ENCODE measurements at places on chromosomes 12 and 14.
A peak's percentile ranks its signal among the peaks of the same experiment; 100 is the strongest.

DNA sequence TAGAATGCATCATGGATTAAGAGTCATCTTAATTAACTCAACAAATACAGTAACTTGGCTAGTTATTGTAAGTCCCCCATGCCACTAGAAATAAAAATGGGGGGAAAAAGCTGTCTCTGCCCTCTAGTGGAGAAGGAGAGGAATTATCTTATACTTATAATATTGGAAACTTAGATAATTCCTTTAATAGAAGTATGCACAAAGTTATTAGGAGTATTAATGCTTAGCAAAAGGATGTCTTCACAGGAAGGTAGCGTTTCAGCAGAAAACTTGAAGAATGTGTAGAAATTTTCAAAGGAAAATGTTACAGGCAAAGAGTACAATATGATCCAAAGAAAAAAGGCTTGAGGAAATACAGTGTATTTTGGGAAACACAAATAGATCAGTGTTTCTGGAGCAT is 19.8 kb downstream of the OR5AU1 start:
- DNase-seq = no peak

- DNase-seq = no peak
These were observed 54.3 kb downstream of the GALNT9 start for GRCh38 chr12:132275110-132275531.

GRCh38 chr12:5308216-5308615 is 123.7 kb upstream of the NTF3 start:
- DNase-seq = no peak

DNA sequence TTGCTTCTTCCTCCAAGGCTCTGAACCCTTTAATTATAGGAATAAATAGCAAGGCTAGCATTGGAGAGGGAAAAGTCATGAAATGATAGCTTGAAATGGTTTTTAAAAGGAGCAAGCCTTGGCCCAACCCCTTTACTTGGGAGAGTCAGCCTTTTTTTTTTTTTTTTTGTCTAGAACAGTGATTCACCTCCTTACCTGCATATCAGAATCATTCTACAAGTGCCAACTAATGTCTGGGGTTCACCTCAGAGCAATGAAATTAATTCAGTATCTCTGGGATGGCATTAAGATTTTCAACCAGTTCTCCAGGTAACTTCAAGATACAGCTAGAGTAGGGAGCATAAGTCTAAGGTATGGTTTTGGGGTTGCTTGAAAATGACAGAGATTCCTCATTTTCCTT is 41.3 kb upstream of the TMTC2 start:
- DNase-seq = no peak

DNA sequence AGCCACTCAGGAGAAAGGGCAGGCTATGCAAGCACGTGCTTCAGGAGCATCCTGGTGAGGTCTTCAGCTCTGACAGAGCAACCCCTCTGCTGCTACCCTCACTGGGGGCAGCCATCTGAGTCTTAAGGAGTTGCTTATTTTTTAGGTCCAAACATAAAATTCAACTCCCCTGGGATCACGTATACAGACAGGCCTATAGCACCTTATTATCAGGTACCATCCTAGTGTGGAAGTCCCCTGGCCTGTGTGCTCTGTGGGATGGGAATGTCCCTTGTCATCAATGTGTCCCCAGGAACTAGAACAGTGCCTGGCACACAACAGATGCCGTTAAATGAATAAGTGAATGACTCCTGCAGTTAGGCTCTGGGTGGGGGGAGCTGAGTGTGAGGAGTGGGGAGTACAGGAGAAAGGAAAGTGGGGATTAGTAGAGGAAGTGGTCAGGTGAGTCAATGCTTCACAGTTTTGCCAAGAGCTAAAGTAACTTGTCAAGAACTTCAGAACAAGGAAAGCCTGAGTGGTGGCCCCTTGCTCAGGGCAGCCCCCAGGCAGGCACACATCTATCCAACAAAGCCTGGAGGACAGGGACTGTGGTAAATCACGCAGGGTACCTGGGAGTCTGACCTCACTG is 33.5 kb downstream of the DAD1 start:
- DNase-seq = peak; percentile 80

DNA sequence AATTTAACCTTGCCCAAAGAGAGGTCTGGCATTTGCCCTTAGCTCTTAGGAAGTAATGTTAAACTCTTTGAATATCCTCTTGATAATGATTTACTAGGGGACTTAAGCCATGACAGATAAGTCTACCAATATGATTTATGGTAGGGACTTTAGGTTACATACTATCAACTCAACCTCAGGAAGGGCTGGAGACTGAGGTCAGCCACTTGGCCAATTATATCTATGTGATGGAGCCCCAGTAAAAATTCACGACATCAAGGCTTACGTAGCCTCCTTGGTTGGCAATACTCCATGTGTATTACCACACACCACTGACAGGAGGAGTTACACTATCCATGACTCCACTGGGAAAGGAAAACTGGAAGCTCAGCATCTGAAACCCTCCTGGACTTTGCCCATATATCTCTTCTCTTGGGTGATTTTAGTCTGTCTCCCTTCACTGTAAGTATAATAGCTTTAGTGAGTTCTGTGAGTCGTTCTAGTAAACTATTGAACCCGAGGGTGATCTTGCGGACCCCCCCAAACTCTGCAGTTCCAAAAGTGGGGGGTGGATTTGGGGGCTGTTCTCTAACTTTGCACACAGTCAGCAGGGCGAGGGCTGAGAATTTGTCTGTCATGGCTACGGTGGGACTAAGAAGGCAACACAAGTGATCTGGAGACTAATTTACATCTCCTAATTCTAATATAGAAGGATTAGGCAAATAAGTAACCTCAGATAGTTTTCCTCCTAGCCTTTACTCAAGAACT is 62.3 kb downstream of the R3HDM2 start:
- no peak for DNase-seq

- DNase-seq = peak; percentile 43
These were observed 17.0 kb downstream of the ANO6 start for GRCh38 chr12:45232756-45233372.

DNA sequence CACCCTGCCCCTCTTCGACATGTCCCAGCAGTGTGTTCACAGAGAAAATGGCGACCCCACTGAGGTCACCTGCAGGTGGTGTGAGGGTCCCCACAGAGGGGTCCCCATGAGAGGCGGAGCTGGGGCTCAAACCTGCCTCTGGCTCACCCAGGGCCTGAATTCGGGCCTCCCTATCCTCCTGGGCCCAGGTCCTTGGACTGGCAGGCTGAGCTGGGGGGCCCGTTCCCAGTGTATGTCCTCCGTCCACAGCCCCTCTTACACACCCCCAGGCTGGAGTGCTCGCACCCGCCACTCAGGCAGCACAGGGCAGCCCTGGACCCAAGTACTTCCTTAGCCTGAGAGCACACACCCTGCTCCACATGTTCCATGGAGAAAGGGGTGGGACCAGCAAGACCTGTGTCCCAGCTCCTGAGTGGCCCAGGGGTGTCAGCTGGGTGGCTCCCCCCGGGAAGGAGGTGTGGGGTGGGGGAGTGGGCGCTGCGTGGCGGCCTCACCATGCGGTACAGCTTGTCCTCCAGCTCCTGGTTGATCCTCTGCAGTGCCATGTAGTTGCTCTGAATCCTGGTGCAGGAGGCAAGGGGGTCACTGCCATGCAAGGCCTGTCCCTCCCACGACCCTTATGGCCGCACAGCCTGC is 42.6 kb downstream of the BEGAIN start:
- no peak for DNase-seq

- no peak for DNase-seq
These were observed 44.0 kb upstream of the SINHCAF start for GRCh38 chr12:31369712-31370521.

DNA sequence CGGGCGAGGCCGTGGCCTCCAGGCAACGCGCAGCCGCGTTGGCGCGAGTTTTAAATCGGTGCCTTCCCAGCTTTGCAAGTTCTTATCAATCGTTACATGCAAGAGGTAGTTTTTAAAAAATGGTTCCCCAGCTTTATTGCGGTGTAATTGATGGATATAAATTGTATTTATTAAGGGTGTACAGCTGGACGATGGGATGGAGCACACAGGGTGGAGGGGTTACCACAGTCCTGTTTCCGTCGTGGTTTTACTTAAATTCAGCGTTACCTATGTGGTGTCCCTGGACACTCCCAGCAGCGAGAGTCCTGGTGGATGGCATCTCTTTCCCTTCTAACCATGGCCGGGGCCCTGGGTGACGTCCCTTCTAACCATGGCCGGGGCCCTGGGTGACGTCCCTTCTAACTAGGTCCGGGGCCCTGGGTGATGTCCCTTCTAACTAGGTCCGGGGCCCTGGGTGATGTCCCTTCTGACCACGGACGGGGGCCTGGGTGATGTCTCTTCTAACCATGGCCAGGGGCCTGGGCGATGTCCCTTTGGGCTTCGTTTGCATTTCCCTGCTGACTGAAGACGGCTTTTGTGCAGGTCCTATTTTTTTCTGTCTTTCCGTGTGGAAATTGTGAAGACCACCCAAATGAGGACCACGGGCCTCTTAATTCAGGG is 97.9 kb downstream of the TNFAIP2 start:
- no peak for DNase-seq

GRCh38 chr12:113232840-113233585 is 11.7 kb downstream of the TPCN1 start:
- peak; percentile 37 for DNase-seq

DNA sequence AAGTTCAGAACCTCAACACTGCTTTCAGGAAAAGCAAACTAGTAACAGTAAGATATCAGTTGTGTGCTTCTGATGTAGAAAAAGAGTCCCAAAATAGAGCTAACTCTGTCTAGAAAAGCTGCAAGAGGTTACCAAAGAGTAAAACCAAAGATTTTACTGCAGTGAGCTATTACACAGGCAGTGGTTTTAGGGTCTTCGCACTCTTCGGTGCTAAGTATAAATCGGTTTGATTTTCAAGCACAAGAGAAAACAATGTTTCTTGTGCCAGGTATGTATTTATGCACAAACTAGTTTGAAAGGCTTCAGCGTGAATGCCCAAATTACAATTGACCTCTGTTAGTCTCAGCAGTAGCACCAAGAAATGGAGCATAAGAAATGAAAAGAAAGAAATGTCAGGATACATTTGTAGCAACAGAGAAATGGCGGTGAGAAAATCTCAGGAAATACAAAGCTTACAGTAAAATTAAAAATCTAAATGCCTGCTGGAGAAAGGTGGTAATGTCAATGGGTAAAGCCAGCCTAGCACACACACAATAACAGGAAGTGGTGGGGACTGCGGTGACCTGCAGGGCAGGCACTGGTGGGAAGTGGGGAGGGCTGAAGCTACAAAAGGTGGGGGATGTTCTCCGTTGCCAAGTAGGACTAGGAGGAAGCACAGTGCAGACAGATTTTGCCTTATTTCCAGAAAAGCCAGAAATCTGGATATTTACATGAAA is 18.0 kb upstream of the DYRK2 start:
- peak; percentile 76 for DNase-seq

DNA sequence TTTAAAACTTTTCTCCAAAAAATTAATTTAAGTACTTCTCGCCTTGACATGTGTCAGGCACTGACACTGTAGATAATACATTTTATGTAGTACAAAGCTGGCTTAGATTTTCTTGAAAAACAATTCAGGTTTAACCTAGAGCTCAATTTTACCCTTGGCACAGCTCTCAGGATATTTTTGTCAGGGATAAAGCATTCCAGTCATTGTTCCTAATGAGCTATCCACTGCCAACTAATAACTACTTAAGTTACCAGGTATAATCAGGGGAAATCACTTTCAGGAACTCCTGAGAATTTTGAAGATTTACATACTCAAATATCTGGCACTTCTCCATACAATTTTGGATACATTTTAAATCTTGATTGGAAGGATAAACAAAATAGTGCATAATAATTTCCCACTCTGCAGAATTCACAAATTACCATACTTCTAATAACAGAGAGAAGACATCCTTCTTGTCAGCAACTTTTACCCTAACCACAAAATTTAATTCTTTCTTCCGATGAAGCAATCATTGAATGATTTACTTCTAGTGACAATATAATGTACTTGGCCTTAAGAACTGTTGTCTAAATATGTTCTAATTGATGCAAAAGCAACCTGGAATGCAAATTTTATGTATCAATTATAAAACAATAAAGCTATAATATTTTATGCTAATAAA is 4.8 kb downstream of the RASSF9 start:
- no peak for DNase-seq

GRCh38 chr14:29709490-29709889 is 218.2 kb downstream of the PRKD1 start:
- no peak for DNase-seq

DNA sequence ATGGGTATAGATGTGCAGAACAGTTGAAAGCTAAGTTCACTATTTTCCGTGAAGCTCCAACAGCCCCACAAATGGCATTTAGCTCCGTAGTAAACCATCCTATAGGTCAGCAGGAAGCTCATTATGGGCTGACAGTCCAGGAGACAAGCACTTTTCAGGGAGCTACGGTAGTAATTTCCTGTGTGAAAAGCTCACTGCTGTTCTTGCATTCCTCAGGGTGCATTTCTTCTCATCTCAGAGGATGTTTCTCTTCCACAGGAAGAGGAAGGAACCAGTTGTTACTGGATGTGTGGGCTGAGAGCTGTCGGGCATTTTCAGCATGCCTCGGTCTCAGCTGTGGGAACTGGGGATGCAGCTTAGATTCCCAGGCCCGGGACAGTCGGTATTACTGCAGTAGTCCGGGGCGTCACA is 72.8 kb downstream of the GALNT4 start:
- no peak for DNase-seq

DNA sequence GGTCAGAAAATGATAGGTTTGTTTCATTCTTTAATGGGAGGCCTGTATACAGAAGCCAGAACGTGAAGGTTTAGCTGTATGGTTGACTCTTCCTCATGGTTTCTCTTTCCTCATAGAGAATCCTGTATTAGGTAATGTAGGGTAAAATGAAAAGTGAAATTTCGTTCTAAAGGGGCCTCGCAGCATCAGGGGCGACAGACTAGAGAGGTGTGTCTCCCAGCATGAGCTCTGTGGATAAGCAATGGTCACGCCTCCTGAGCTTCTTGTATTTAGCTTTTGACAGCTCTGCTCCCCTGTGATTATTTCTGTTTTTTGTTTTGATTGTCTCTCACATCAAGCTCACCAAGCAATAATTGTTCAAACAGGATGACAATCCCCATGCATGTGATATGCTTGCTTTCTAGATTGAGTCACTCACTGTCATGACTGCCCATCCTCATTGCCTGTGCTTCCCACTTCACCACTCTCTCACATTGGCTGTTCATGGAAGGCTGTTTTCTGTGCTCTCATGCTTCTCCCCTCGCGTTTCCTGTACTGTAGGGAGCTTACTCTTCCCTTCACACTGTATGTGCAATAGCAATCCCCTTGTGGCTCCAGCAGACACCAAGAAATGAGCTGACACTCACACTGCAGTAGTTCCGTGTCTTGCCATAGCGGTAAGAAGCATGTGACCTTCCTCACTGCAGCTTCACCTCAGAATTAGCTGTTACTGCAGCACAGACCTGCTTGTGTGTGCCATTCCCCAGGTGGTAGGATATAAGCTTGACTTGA is 44.0 kb downstream of the RAD52 start:
- no peak for DNase-seq

Measured in T-helper 2 cell treated with Interferon-gamma antibody and Interleukin-4, amounts not matched to agents 5 μg/mL and 100 μg/mL, for 36 hours (primary cell).